Breast epithelium (tissue), 4 donors: ENCODE measurements at places on chromosomes 3 and 15.

DNA sequence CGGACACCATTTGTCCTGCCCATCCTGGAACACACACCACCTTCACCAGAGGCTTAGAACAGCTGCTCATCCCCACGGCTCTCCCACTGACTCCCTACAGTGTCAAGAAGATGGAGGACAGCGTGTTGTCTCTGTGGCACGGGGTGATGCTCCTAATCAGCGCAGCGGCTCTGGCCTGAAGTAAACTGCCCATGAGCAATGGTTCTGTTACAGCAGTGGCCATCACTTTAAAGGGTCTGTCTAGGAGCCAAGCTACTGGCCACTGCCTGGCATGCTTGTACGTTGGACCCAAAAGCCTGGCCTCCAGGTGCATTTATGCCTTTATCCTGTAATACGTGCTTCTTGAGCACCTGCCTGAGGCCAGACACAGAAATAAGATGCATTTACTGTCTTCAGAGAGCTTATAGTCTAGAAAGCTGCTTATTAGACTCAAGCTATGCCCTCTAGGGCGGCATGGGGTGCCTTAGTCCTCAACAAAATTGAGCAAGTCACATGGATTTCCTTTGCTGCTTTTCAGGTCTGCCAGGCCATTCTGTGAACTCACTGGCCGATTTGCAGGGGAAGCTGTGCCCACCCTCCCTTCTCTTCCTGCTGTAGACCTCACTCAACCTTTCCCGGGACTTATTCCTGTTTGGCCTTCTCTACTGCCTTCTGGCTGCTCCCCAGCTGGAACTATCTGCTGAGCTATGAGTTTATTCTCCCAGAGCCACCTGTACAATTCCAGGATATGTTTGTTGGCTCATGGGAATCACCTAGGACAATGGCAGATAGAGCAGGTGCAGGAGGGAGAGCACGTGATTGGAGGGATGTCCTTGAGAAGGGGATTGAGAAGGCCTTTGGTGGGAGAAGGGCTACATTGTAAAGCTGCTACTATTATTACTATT lies 51.9 kb downstream of the STARD5 start:
- no peak for DNase-seq
- H3K36me3 ChIP-seq: no peaks in the 10 kb centered on the region
- H3K27ac ChIP-seq: no peak overlapping the region
- no peak overlapping the region for H3K4me3 ChIP-seq
- H3K4me1 ChIP-seq: no peaks in the 10 kb centered on the region
- H3K27me3 ChIP-seq: no peaks in the 10 kb centered on the region

- no peak overlapping the region for H3K27ac ChIP-seq
- H3K4me1 ChIP-seq: no peaks in the 10 kb centered on the region
- no peaks in the 10 kb centered on the region for H3K27me3 ChIP-seq
- H3K4me3 ChIP-seq: no peak overlapping the region
Measured at GRCh38 chr3:27699067-27699466, 23.1 kb downstream of the EOMES start.

DNA sequence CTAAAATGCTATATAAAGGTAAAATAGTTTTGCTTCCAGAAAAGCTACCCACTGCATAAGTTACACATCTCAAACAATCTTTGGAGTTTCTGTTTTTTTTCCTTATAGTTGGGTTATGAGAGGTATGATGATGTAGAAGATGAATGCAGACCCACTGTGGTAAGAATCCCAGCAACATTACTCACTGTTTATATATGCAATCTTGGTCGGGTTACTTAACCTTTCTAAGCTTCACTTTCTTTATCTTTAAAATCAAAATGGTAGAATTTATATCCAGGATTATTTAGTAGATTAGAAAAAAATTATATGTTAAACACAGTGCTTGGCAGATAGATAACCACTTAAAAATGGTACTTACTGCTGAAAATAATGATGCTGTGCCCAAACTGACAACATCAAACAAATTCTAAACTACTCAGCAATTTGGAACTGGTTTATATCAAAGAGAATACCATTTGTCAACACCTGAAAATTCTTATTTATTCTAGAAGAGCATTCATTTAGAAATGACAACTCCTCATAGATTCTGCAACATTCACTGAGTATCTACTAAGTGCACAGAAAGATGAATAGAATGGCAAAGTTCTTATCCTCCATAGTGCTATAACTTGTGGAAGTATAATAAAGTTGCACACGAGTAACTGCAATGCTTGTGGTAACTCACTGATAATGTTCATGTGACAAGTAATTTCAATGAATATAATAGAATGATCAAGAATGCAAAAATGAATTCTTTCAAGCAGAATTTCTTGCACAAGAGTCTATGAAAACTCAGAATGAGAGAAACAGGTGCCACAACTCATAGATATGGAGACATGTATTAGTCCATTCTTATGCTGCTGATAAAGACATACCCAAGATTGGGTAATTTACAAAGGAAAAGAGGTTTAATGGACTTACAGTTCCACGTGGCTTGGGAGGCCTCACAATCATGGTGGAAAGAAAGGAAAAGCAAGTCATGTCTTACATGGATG lies 129.0 kb upstream of the SLC7A14 start:
- no peaks in the 10 kb centered on the region for H3K36me3 ChIP-seq
- no peaks in the 10 kb centered on the region for H3K27me3 ChIP-seq
- no peak overlapping the region for H3K27ac ChIP-seq
- H3K4me3 ChIP-seq: no peak overlapping the region

- DNase-seq: peak; percentile 24
- no peak overlapping the region for H3K27ac ChIP-seq
- H3K4me1 ChIP-seq: no peaks in the 10 kb centered on the region
- H3K36me3 ChIP-seq: no peaks in the 10 kb centered on the region
Measured at GRCh38 chr3:142279965-142280590, 54.7 kb upstream of the GK5 start.

GRCh38 chr3:150057227-150057626 lies 86.5 kb upstream of the PFN2 start:
- no peaks in the 10 kb centered on the region for H3K27me3 ChIP-seq
- DNase-seq: no peak
- no peak overlapping the region for H3K4me3 ChIP-seq
- H3K36me3 ChIP-seq: no peaks in the 10 kb centered on the region
- no peaks in the 10 kb centered on the region for H3K4me1 ChIP-seq
